GM12892 (cell line): ENCODE measurements at places on chromosomes 6 and 20.

DNA sequence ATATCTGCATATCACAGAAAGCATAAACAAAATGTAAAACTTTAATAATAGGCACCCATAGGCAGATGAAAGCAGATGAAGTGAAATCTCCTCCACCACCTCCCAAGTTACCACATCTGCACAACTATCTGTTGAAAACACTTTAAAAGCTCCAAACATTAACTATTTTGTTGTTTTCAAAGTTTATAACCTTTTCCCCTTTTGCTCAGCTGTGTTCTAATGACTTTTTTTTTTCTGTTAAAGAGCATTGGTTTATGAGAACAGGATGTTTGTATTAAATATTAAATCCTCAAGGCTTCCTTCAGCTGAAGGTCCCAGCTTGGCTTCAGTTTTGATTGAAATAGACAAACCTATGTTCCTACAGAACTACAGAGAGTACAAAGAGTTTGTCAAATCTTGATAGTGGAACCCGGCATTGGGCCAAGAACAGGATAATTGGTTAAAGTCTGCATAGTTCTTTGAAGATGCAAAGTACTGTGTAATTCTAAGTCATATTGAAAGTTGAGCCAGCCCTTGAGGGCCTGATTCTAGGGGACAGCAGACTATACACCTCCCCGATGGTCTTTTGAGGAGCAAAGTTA, 255.1 kb upstream of the JAG1 start:
- no peak for DNase-seq

DNA sequence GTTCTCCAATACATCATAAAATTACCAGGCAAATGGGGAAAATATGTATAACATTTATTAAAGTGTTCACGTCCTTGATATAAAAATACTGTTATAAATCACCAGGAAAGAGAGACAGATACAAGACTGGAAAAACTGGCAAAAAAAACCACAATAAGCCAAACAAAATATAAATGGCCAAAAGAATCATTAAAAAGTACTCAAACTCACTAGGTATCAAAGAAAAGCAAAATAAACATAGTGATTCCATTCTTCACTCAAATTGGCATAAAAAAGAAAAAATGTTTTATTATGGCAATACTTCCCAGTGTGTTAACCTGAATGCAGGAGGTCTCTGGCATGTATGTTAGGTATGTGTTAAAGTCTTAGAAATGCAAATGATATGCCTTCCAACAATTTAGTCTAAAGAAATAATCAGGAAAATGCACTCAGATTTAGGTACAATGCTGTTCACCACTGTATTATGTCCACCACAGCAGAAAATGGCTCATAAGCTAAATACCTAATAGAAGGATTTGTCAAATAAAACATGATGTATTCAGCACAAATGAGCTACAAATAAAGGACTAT, 21.4 kb downstream of the SLC23A2 start:
- no peak for DNase-seq

DNA sequence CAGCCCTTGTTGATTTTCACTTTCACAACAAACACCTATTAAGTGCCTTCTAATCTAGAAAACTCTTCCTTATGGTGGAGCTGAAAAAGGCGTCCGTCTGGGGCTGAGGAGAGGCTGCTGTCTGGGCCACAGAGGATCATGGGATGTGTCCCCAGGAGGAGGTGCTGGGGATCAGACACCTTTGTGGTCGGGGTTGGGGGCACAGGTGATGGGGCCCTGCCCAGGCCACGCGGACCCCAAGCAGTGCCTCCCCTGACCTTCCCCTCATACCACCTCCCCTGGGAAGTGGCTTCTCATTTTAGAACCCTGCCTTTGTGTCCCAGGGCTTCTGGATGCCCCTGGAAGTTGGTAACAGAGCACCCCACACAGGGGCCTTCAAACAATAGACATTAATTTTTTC, 41.1 kb downstream of the SUN5 start:
- DNase-seq: no peak

DNA sequence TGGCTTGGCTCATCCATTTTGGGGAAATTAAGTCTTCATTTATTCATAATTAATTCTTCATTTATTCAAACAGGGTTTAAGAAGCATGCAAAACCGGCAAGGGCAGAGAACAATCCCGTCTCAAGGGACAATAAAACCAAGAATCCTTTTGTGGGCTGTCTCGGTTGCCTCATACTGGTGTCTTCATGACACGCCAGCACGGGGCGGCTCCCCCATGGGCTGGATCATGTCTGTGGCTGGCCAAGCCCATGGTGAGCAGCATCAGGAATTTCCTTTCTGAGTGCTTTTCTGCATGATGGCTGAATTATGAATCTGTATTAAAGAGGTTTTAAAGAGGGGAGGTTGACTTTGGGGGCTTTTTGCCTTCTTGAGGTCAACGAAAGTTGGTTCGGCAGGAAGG, 38.3 kb upstream of the DUSP22 start:
- no peak for DNase-seq

- peak; percentile 9 for DNase-seq
Measured at GRCh38 chr6:129621252-129621651, 88.7 kb downstream of the ARHGAP18 start.

GRCh38 chr6:98824162-98824901, 10.0 kb upstream of the POU3F2 start:
- no peak for DNase-seq

- DNase-seq: no peak
Measured at GRCh38 chr20:34713194-34713943, 9.2 kb downstream of the TP53INP2 start.

DNA sequence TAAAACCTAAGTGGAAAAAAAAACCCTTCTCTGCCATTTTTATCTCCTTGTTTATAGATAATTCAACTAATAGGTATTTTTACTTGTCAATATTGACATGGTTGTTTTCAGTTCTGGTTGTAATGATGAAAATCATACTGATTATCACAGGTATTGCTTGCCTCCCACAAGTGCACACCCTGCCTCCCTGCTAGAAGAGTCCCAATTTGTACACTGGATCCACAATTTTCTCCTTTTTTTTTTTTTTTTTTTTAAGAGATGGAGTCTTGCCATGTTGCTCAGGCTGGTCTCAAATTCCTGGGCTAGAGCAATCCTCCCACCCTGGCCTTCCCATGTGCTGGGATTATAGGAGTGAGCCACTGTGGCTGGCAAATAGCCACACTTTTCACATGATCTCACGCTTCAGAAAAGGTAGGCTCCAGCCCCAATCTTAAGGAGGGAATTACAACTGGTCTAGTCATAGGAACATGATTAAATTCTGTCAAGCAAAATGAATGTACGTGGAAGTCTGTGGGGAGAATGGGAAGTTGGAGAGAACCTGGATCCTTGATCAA, 12.3 kb downstream of the DYNLT2 start:
- no peak for DNase-seq

- no peak for DNase-seq
Measured at GRCh38 chr6:164243949-164244348, 829.4 kb downstream of the QKI start.
